ENCODE measurements at places on chromosomes 12 and 14.

GRCh38 chr14:80108430-80108829 lies 102.9 kb downstream of the DIO2 start:
- no peak for DNase-seq

DNA sequence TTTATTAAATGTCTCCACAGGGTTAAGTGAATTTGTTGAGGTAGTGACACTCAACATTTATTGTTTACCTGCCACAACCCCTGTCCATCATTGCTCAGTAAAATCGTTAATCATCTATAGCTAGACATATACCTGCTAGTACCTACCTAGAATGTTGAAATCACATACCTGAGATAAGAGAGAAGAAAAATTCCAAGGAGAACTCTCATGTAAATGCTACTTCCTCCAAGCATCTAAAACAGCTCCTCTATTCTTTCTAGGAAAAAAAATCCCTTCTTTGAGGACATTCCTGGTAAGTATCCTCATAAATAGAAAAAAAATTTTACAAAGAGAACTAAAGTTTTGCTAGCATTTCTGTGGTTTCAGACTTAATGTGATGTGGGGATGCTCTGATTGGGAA lies 325.1 kb downstream of the DAD1 start:
- DNase-seq, result no peak

- no peak for DNase-seq
These were observed 311.9 kb upstream of the TBX3 start for GRCh38 chr12:114995891-114996290.

GRCh38 chr14:75823334-75823733 lies 158.5 kb downstream of the TGFB3 start:
- DNase-seq, result no peak

GRCh38 chr12:2004113-2004929 lies at the start of gene DCP1B:
Gene DCP1B (minus strand): TSS chr12:2004457. CDS start chr12:2004431, 26 bp downstream.
- peak; percentile 98 for DNase-seq

DNA sequence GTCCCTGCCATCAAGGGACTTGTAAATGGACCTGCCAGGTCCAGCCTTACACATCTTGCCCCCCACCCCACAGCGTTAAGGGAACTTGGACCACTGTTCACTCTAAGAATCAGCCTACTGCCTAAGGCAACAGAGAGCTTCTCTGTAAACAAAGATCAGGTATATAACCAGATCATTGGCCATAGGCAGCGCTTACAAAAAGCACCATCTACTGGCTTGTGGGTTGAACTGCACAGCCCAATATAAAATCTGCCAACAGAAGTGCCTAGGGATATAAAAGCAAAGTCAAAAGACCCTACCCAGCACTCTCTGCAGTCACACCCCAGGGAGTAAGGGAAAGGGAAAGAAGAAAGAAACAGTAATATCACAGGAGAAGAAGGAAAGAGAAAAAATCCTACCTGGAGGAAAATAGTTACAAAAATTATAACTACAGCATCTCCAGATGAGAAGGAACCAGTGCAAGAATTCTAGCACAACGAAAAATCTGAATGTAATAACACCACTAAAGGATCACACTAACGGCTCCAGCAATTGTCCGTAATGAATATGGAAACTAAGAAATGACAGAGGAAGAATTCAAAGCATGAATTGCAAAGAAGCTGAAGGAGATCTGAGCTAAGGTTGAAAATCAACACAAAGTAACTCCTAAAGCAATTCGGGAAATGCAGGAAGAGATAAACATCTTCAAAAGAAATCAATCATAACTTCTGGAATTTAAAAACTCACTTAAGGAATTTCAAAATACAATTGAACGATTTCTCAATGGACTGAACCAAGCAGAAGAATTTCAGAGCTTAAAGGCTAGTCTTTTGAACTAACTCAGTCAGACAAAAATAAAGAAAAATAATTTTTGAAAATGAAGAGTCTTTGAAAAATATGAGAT lies 95.2 kb upstream of the PCED1B start:
- DNase-seq, result peak; percentile 23

GRCh38 chr14:102085948-102086708 lies 716 bp downstream of the HSP90AA1 start:
- peak; percentile 60 for DNase-seq

DNA sequence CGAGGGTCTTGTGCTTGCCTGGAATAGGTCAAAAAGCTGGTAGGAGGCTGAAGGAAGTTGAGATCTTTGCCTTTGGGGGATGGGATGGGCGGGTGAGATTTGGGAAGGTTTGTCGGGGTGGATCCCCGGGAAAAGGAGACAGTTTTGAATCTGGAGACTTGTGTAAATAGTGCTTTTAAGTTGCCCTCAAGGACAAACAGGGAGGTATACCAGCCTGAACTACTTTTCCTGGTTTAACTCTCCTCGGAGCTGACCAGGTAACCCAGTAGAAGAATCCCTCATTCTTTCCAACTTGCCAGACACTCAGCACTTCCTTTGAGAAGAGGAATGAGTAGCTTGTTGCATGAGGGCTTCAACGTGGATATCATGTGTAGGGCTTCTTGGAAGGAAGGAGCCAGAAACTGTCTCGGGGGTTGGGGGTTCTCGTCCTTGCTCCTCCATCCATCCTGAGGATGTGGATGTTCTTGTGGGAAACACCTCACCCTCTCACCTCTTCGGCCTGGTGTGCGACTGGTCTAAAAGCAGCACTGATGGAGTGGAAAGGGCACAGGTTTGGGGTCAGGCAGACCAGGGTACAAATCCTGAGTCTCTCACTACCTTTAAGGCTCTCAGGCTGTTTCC lies 1.9 kb downstream of the TEAD4 start:
- no peak for DNase-seq

DNA sequence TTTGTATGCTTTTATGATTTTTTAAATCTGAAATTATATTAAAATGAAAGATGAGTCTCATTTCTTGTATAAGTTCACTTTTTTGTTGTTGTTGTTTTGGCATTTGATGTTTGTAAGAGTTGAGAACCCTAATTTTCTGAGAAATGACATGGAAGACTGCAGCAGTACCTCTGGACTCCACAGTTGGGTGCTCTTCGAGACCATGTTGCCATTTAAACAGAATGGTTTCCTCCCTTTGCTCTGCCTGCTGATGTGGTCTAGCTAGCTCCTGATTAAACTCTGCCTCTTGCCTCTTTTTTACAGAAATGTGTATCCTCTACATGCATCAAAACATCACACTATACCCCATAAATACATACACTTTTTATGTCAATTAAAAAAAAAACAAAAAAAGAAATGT lies 5.8 kb upstream of the LTA4H start:
- no peak for DNase-seq

GRCh38 chr12:56434828-56435227 lies 14.4 kb downstream of the TIMELESS start:
- DNase-seq, result no peak

DNA sequence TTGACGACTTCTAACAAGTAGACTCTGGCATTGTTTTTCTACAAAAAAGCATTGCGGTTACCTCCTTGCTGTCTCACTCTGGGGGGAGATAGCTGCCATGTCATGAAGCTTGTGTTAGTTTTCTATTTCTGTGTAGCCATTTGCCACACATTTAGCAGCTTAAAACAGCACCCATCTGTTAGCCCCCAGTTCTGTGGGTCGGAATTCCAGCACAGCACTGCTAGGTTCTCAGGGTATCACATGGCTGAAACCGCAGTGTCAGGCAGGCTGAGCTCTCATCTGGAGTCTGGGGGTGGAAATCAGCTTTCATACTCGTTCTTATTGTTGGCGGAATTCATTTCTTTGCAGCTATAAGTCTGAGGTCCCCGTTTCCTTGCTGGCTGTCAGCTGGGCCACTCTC lies 19.9 kb upstream of the STXBP6 start:
- no peak for DNase-seq

GRCh38 chr12:111057701-111058425 lies 137.5 kb upstream of the MYL2 start:
- DNase-seq, result no peak

DNA sequence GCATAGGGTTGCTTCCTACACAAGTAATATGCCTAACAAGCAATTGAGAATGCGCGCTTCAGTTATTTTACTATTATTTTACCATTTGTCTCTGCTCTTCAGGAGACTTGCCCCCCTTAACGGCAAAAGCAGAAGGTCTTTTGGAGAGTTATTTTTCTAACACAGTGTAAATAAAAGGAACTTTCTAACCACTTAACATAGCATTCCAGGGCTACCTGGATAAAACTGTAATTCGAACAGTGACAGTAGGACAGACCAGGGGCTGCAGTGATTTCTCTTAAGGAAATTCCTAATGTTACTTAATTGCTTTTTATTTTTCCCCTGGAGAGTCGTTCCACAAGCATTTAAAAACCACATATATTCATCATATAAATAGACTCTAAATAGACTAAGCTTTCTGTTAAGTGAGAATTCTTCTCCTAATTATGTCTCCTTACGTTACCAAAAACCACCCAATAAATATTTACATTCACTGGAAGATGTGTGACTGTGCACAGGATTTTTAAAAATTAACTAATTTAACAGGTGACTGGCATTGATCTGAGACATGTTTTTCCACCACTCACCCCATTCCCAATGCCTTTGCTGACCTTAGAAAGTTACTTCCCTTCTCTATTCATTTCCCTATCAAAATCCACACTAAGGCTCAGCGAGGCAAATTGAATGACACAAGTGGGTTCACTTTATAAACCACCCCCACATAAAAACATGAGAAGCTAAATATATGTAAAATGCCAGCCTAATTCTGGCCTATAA lies 72.4 kb downstream of the RNF34 start:
- DNase-seq, result no peak

DNA sequence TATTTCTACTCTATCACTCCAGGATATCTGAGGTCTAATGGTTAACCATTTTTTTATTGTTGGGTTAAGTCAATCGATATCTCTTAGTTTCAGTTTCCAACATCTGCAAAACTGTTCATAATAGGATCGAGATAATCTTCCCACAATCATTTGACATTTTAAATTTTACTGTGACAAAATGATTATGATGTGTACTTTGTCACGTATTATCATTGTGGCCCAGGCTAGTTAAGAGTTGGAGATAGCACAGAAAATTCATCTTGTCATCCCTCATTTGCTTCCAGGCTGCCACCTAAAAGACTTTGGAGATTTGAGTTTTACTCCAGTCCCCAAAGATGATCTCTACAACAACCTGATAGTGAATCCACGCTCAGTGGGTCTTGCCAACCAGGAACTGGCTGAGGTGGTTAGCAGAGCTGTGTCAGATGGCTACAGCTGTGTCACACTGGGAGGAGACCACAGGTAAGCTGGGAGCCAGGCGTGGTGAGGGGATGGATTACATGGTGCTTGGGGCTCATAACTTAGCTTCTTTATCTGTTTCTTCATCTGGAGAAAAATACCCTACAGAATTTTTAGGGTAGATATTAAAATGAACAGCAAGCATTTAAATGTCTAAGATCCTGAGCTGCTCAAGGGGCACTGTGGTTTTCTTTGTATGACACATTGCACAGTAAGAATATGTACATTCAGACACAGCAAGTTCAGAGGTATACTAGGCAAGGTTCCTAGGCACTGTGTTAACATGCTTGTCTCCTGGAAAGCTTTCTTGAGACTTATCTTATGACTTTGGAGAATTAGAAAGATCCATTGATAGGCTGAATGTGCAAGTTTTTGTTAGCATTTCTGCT lies 22.4 kb downstream of the ARG2 start:
- DNase-seq, result no peak

DNA sequence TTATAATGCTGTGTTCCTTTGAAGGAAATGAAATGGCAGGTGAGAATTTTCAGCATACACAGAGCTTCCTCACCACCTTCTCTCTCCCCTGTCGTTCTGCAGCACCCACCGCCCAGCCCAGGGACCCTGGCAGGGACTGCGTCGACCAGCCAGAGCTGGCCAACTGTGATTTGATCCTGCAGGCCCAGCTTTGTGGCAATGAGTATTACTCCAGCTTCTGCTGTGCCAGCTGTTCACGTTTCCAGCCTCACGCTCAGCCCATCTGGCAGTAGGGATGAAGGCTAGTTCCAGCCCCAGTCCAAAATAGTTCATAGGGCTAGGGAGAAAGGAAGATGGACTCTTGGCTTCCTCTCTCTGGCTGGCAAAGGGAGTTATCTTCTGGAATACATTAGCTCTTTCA lies 35.1 kb downstream of the PAPLN start:
- DNase-seq, result no peak

DNA sequence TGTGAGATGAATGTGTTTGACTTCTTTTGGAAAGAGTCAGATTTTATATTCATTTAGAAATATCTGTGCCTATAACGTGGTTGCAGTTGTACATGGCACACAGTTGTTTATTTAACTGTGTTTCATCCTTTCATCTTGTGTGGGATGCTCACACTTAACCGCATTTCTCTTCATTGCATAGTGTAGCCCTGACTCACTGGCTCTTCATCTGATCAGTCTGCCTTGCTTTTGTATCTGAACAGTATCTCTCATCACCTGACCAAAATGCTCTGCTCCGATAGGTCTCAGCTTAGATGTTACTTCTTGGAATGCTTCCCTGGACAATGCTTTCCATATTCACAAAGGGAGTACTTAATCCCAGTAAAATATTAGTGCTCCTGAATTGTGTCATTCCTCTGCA lies 83.4 kb downstream of the PDE3A start:
- no peak for DNase-seq

GRCh38 chr12:32336261-32336660 lies 63.1 kb upstream of the FGD4 start:
- DNase-seq, result no peak

- DNase-seq, result no peak
These were observed 58.9 kb upstream of the HMGA2 start for GRCh38 chr12:65765436-65765813.

GRCh38 chr14:53491256-53491883 lies 338.2 kb upstream of the DDHD1 start:
- no peak for DNase-seq

DNA sequence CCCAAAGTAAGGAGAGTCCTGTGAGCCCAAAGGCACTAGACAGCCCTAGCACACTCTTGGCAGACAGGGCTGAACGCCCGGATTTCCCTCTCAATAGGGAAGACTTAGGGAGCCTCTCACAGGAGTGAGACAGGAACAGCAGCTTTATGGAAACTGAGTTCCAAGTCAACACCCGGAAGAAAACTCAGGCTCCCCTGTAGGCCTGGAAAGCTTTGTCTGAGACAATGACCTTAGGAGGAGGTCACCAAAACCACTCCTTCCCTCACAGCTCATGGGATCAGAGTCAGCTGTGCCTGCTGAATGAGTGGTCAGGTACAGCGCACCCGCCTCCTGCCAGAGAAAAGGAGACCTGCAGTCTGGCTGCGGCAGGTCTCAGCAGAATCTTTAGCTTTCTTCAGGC lies 229.5 kb downstream of the CACNA1C start:
- no peak for DNase-seq

- peak; percentile 77 for DNase-seq
These were observed 17.4 kb downstream of the RPS6KL1 start for GRCh38 chr14:74905595-74906142.

Measured in transverse colon (tissue), 4 donors.